ENCODE measurements at places on chromosomes 13 and 19.

- no peak for DNase-seq
These were observed 10.3 kb upstream of the DACH1 start for GRCh38 chr13:71877256-71877653.

DNA sequence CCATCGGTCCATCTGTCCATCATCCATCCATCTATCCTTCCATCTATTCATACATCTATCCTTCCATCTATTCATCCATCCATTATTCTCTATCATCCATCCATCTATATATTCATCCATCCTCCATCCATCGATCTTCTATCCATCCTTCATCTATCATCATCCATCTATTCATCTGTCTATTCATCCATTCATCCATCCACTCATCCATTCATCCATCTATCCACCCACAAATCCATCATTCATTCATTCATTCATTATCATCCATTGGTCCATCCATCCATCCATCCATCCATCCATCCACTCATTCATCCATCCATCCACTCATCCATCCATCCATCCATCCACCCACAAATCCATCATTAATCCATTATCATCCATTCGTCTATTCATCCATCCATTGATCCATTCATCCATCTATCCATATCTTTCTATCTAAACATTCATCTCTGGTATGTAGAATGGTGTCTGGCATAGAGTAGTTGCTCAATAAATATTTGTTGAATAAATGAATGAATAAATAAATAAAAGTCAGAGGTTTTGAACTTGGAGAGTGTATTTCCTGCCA is 36.6 kb downstream of the ZNF536 start:
- DNase-seq: no peak

DNA sequence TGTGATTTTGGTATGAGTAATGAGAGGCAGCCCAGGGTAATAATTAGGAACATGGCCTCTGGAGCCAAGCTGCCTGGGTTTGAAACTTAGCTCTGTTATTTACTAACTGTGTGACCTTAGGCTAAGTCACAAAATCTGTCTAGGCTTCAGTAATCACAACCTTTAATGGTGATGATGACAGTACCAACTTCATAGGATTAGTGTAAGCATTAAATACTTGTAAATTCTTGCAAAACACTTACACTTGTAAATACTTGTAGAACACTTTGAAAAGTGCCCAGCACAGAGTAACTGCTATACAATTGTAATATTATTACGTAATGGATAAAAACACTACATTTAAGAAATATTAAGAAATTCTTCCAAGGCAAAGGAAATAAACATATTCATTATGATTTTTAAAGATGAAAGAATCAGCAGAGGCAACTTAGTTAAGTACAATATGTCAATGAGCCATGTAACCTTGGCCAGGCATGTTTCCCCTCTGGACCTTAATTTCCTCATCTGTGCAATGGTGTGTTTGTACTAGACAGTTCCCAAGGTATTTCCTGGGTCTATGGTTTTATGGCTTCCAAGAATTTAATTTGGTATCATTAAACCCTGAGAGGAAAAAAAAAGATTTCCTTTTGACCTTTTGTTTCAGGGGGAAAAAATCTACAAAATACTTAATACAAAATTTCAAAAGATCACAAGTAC is 628.5 kb upstream of the KLHL1 start:
- DNase-seq: no peak

- DNase-seq: no peak
These were observed 595 bp upstream of the RAB20 start for GRCh38 chr13:110562036-110562597.

- no peak for DNase-seq
These were observed 65.1 kb downstream of the KCNRG start for GRCh38 chr13:50080203-50080910.

GRCh38 chr13:30504081-30504480 is 38.3 kb upstream of the HMGB1 start:
- DNase-seq: no peak

- no peak for DNase-seq
These were observed 286.7 kb upstream of the MAB21L1 start for GRCh38 chr13:35763060-35763781.

DNA sequence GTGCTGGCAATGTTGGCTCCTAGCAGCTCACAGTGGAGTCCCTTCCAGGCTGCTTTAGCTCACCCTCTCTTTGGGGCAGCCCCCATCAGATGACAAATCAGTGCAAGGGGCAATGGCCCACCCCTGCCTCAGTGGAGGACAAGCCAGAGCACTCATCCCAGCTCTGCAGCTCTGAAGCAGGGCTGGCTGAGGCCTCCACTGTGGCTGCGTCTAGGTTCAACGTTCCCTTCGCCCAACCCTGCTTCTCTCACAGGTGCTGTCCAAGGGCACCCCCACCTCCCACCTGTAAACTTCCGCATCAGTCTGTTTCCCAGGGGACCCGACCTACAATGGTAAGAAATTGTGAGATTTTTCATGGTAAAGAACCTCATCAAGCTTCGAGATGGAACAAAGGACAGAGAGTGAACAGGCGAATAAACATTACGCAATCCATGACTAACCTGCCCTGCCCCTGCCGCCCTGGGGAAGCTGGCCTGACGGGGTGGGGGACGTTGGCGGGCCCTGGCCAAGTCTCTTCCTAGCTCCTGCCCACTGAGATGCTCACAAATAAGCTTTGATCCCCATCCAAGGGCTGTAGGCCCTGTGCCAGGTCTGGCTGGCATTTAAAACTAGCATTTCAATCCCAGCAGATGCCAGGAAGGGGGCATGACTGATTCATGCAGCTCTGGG is 40.5 kb downstream of the DZIP1 start:
- no peak for DNase-seq

- DNase-seq: no peak
These were observed 414.1 kb upstream of the SLITRK1 start for GRCh38 chr13:84296401-84296800.

GRCh38 chr13:45393941-45394570 is 24.1 kb downstream of the SLC25A30 start:
- no peak for DNase-seq

DNA sequence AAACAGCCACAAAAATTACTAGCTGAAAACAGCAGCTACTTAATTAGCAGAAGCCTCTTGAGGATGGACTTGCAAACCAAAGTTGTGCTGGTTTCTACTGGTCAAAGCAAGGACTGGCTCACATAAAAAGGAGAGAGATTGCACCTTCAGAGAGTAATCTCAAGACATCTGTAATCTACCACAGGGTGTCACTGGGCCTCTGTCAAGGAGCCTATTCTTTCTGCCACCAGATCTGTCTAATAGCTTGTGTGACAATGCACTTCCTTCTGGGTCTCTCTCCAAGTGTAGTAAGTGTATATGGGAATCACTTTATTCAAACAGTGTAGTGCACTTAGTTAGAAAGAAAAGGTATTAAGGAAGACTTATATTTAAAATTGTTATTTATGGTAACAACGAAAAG is 24.4 kb upstream of the ZNF561 start:
- DNase-seq: no peak

DNA sequence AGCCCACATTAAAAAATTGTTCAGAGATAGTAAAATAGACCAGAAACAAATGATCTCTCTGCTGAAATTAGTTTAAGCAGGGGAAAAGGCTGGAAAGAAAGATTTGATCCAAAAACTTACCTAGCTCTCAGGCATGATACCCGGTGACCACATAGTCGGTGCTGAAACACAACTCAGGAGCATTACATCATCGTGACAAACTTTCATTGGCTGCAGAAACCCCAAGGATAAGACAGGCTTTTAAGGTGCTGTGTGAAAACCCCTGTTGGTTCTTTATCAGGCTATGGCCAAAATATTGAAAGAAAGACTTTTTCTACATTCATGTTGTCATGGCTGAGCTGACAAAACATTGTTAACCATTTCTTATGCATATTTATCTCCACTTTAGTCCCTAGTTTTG is 171.7 kb upstream of the KLF12 start:
- no peak for DNase-seq

DNA sequence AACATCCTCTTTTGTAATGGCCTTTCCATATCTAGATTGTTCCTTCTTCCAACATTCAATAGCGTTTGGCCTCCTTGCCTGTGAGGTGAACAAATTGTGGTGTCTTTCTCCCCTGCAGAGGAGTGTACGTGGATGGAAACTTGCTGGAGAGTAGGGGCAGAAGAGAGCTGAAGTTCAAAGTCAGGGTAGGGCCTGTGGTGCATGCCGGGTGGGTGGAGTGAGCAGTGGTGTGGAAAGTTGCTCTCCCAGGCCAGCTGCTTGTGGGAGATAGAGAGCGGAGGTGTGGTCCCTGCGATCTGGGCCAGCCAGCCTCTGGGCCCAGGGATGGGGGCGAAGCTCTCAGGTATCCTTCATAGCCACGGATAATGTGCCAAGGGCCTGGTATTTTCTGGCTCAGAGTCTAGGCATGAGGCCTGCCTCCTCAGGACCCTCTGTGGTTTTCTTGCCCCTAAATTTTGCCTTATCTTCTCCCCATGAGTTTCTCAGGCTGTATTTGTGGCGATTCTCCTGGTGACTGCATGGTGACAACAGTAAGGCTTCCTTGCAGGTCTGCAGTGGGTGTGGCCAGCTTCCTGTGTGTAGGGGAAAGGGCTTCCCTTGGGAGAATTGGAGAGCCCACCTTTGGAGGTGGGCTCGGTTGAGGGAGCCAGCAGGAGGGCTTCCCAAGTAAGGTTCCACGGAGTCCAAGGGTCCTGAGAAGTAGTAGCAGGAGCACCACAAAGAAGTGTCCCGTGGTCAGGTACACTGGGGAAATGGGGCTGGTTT is 6.7 kb downstream of the RGCC start:
- DNase-seq: no peak

DNA sequence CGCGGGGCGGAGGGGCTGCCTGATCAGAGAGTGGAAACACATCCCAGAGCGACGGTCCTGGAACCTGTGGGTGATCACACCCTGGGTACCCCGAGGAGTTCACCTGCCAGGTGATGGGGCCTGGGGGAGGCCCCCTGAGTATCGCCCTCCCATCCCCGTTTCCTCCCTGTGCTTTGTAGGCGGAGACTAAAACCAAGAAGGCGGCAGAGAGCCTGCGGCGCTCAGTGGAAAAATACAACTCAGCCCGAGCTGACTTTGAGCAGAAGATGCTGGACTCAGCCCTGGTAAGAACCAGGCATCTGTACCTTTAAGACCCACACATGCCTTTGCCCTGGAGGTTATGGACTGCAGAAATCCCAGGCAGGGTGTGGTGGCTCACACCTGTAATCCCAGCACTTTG is 19.3 kb downstream of the FCHO1 start:
- DNase-seq: no peak

DNA sequence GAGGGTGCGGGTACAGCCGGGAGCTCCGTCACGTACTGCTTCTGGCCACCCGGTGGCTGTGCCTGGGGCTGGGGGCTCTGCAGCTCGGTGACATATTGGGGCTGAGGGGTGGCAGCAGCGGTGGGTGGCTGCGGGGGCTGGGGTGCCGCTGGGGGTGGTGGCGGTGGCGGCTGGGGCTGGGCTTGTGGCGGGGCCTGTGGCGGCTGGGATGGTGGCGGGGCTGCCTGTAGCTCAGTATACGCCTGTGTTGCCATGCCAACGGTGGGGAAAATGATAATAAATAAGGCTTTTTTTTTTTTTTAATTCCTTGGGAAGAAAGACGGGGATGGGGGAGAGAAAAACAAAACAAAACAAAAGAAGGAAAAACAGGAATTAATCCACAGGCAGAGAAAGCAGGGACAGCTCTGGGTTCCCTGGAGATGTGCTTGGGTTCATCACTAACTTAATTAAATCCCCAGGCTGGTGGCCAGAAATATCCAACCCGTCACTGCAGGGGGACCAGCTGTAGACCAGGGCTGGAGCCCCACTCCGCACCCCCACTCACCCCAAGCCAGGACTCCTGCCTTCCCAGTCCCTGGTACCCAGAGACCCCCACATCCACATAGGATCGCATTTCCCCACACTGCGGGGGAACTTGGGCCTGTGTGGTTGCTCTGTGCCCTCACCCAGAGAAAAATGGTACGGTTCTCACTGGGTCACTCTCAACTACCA is 12.4 kb downstream of the RFX1 start:
- DNase-seq: no peak

GRCh38 chr13:77019756-77020155 is 7.2 kb downstream of the FBXL3 start:
- DNase-seq: no peak

DNA sequence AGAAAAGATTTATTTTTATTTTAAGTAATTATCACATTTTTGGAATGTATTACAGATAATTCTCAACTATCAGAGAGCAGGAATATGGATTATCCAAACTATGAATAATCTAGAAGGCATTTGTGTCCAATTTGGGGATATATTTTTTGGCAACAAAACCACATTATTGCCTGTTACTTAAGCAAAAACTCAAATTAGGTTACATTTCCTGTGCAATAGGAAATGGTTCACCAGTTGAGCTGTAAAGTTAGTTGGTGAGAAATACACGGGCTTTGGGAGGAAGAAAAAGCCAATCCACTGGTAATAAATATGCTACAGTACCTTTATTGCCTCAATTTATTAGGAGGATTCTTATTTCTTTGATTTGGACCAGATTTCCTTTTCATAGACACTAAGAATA is 1075.2 kb downstream of the PCDH9 start:
- DNase-seq: no peak

- DNase-seq: no peak
These were observed 6.1 kb downstream of the OSCAR start for GRCh38 chr19:54094426-54095000.

DNA sequence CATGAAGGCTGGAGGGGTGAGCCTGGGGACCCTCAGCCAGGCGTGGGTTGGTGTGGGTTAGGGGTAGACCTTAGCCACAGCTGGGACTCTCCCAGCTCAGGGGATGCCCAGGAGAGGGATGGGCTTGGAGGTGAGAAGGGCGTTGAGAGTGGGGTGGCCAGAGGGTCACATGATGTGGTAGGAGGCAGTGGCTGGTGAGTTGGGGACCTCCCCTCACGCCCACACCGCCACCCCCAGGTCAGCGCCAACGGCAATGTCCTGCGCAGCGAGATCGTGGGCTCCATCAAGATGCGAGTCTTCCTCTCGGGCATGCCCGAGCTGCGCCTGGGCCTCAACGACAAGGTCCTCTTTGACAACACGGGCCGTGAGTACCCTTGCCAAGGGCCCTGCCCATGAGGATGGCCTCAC is 28.5 kb downstream of the AP1M1 start:
- no peak for DNase-seq

DNA sequence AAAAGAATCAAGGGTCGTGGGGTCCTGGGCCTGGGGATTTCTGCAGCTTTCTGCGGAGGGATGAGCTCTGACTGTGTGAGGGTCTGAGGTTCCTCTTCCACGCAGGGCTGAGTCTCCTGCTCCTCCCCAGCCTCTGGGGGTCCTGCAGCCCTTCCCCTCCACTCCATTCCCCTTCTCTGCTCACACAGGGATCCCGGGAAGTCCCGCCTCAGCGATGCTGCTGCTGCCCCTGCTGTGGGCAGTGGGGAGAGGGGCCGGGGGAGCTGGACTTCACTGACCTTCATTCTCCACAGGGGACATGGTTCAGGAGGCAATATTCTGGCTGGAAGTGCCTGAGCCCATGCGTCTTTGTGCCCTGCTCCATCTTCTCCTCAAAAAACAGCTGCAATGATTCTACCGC is 26.2 kb upstream of the CD33 start:
- DNase-seq: no peak
